Ovary (tissue), 10 donors: ENCODE measurements at places on chromosomes 13 and 19. TPM values are rescaled to one million over a fixed set of nuclear protein-coding genes. Genes with fewer than 3 reads are reported as not detected.

Gene WDR62
- 1.0 TPM for total RNA-seq

Gene CD79A
- total RNA-seq, result 1.4 TPM

- H3K27ac ChIP-seq, result no peak overlapping the region
- no peaks in the 10 kb centered on the region for H3K4me1 ChIP-seq
- H3K4me3 ChIP-seq, result no peak overlapping the region
- no peak for DNase-seq
- no peaks in the 10 kb centered on the region for H3K27me3 ChIP-seq
- H3K36me3 ChIP-seq, result no peaks in the 10 kb centered on the region
These were observed 7.4 kb upstream of the CDC34 start for GRCh38 chr19:524062-524674.

DNA sequence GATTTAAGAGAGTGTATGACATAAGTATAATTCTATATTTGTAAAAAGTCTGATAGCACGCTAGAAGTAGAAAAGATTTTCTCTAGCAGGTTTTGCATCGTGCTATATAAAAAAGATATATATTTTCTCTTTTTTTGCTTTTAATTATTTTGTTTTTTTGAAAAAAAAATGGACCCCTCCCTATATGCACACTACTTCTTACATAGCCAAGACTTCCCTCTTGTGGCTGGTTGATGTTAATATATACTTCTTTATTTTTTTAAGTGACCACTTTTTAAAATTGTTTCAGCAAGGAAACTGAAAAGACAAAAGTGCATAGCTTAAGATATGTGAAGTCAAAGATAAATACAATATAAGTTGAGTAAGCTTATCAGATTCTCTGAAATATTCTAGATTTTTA lies 1202.8 kb downstream of the DIAPH3 start:
- no peak for DNase-seq
- no peak overlapping the region for H3K27ac ChIP-seq
- no peaks in the 10 kb centered on the region for H3K27me3 ChIP-seq
- H3K36me3 ChIP-seq, result no peaks in the 10 kb centered on the region
- no peaks in the 10 kb centered on the region for H3K4me1 ChIP-seq

- H3K27me3 ChIP-seq, result no peaks in the 10 kb centered on the region
- DNase-seq, result no peak
- no peak overlapping the region for H3K4me3 ChIP-seq
- H3K27ac ChIP-seq, result no peak overlapping the region
These were observed 158.7 kb downstream of the OXGR1 start for GRCh38 chr13:96835546-96835945.

DNA sequence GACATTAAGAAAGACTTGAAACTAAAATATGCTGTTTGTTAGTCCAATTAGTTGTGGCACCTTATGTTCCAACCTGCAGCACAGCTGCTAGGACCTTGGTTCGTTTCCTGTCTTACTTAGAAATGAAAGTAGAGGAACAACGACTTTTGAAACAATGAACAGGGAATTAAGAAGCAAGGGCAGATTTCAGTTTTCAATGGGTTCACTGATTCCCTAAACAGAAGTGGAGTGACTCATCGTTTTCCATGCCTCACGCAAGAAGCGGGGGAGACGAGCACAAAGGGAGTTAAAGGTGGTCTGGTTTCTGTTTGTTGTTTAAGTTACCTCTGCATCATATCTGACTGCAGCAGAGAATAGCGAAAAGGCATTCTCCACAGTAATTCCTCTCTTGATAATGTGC lies 44.8 kb downstream of the PHF11 start:
- DNase-seq, result peak; percentile 46
- no peak overlapping the region for H3K27ac ChIP-seq
- peaks cover 1% of the 10 kb centered on the region for H3K4me1 ChIP-seq

DNA sequence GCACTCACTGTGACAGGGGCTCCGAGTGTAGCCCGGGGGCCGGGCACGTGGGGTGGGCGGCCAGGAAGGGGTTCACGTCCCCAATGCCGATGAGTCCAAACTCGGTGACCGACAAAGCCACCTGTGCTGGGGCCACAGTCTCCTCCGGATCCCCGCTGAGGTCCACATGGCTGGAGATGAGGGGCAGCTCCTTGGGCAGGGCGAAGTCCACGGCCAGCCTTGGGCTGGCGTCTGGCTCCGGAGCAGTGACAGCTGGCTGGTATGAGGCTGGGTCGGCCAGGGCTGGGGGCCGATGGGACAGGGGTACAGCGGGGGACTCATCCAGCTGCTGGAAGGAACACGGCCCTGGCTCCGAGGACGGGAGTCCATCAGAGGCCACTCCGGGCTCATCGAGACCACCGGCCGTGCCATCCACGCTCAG lies 15.9 kb upstream of the PLPP2 start:
- DNase-seq, result no peak
- no peaks in the 10 kb centered on the region for H3K27me3 ChIP-seq
- peaks cover 2% of the 10 kb centered on the region for H3K4me1 ChIP-seq
- H3K36me3 ChIP-seq, result no peaks in the 10 kb centered on the region
- H3K4me3 ChIP-seq, result no peak overlapping the region
- H3K27ac ChIP-seq, result no peak overlapping the region
